Tibial nerve (tissue), 4 donors: ENCODE measurements at places on chromosomes 11 and 22. TPM values are rescaled to one million over a fixed set of nuclear protein-coding genes. Genes with fewer than 3 reads are reported as not detected.

- no peaks in the 10 kb centered on the region for H3K27me3 ChIP-seq
- H3K36me3 ChIP-seq: no peaks in the 10 kb centered on the region
- no peak overlapping the region for H3K4me3 ChIP-seq
- no peak overlapping the region for H3K27ac ChIP-seq
Observed at GRCh38 chr11:62012832-62013461, 45.5 kb upstream of the FTH1 start.

DNA sequence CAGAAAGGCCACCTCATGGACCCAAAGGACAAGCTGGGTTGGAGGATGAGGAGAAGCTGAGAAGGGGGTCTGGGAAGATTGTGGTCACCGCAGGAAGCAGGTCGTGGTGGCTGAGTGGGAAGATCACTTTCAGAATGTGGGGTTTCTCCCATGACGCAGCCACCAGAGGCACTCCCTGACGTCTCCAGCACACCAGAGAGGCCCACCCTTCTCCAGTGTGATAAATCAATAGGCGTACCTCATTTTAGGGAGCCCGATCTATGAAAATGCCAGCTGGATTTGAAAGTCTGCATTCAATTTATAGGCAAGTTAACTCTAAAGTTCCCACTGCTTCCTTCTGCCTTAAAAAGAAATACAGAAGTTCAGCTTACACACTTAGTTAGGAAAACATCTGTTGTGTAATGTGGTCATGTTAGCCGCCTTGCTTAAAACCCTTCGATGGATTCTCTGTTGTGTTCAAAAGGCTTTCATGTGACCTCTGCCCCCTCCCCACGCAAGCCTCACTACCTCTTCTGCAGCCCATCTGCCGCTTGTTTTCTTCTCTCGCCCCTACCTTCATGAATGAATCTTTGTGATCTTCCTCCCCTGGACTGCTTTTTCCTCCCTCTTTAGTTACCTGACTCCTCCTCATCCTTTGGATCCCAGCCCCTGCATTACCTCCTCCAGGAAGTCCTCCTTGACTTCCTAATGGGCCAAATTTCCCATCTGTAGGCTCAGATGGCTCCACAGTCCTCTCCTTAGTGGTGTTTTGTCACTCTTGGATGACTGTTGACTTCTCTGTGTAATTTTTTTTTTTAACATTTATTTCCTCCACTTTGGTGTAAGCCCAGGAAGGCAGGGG is 10.7 kb downstream of the TSPAN18 start:
- H3K27ac ChIP-seq: no peak overlapping the region
- no peak for DNase-seq

DNA sequence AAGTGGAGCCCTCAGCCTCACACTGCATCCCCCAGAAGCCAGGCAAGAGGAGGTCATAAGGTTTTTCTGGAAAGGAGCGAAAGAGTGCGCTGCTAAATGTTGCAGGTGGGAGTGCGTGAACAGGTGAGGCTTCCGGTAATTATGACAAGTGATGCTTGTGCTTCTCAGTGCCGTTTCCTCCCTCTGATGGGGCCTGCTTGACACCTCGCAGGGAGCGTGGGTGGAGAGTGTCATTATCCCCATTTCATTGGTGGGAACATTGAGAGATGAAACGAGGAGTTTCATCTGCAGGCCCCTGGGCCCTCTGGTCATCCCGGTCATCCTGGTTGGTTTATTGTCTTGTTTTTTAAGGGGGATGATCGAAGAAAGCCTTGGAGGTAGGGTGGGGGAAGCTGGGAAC is 57.5 kb downstream of the BCR start:
- no peaks in the 10 kb centered on the region for H3K36me3 ChIP-seq
- no peak for DNase-seq
- no peaks in the 10 kb centered on the region for H3K27me3 ChIP-seq
- no peak overlapping the region for H3K4me3 ChIP-seq

- DNase-seq: peak; percentile 62
- no peaks in the 10 kb centered on the region for H3K4me1 ChIP-seq
- no peaks in the 10 kb centered on the region for H3K27me3 ChIP-seq
- no peak overlapping the region for H3K27ac ChIP-seq
- H3K4me3 ChIP-seq: no peak overlapping the region
Observed at GRCh38 chr22:25202290-25202921, 2.7 kb downstream of the CRYBB3 start.

Gene C11orf58
- 151 TPM for total RNA-seq

Gene UBQLNL
- total RNA-seq: 1.2 TPM

Gene C11orf86
- not detected for total RNA-seq

Gene SYCE3
- not detected for total RNA-seq

Gene MMP8
- not detected for total RNA-seq
